Femur (tissue), 1 donor: ENCODE measurements at places on chromosomes 2 and 18.

DNA sequence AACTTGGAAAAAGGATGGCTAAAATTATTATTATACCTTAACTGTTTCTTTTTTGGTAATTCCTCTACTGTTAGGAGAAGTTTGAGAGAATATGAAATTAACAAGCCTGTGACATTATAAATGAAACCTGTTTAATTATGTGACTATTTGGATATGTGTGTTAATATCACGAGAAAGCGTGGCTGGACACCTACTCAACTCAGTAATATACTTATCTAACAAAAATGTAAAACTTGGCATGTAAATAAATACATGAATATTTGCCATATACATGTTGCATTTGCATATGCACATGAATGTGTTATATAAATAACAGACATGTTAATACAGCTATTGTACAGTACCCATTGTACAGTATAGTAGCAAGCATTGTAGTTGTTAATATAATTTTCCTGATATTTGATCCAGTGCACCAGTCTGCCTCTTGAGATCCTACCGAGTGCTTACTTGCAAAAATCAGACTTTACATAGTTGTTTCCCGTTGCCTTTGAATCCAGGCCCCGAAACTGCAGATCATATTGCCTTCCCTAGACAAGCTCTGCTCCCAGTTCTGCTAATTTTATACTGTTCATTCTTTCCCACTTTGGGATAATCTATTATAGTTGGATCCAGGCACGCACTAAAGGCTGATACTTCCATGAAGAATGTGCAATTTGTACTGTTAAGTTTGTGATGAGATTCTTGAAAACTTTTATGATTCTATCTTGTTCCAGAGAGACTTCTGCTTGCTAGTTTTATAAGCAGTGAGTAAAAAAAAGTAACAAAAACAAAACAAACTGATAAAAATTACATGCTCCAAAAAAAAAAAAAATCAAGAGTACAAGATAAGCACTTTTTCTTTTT, 395.6 kb downstream of the ARHGAP15 start:
- peak; percentile 51 for DNase-seq

DNA sequence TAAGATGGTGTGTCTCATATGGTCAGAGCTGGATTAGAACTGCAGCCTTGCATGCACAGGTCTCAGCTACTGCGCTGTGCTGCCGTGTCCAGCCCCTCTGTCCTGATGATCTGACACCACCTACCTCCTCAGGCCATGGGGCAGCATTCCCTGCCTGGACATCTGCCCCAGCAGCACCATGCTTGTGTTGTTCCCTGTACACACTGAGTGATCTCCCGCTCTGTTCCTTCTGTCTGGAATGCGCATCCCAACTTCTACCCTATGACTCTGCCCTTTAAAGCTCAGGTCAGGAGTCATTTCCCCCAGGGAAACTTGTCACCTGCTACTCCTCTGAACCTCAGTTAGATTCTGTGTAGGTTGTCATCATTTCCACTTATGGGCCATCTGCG, 157.4 kb upstream of the TTC39C start:
- DNase-seq: no peak

- peak; percentile 66 for DNase-seq
Observed at GRCh38 chr18:50199346-50199855, 4.5 kb upstream of the MYO5B start.

GRCh38 chr2:174247474-174248186, 702 bp downstream of the OLA1 start:
- DNase-seq: peak; percentile 62

GRCh38 chr2:206011795-206012194, 74.2 kb downstream of the INO80D start:
- DNase-seq: no peak

DNA sequence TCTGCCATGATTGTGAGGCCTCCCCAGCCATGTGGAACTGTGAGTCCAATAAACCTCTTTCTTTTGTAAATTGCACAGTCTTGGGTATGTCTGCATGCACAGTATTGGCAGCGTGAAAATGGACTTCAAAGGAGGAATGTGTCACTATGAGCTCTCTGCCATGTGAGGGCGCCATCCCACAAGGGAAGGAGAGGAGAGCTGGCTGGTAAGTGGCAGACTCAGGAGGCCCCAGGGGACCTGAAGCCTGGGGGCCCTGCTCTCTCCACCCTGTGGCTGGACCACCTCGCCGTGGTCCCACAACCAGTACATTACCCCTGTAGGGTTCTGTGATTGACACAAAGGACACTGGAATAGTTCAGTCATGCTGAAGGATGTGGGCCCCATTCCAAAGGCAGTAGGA, 122.1 kb downstream of the RPIA start:
- no peak for DNase-seq

- no peak for DNase-seq
Observed at GRCh38 chr2:13128139-13128538, 411.4 kb downstream of the TRIB2 start.

DNA sequence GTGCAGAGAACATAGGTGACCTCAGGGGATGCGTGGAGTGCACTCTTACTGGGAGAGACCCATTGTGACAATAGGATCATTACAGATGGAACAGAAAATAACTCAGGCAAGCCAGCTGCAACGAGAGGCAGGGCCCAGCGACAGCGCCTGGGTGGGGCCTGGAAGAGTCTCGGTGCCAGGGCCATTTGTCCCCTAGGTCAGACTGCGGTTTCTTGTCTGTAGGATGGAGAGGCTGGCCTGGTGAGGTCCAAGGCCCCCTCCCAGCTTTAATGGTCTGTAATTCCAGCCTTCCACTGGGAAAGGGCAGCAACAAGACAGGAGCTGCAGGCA, 208.6 kb upstream of the APCDD1 start:
- DNase-seq: no peak

DNA sequence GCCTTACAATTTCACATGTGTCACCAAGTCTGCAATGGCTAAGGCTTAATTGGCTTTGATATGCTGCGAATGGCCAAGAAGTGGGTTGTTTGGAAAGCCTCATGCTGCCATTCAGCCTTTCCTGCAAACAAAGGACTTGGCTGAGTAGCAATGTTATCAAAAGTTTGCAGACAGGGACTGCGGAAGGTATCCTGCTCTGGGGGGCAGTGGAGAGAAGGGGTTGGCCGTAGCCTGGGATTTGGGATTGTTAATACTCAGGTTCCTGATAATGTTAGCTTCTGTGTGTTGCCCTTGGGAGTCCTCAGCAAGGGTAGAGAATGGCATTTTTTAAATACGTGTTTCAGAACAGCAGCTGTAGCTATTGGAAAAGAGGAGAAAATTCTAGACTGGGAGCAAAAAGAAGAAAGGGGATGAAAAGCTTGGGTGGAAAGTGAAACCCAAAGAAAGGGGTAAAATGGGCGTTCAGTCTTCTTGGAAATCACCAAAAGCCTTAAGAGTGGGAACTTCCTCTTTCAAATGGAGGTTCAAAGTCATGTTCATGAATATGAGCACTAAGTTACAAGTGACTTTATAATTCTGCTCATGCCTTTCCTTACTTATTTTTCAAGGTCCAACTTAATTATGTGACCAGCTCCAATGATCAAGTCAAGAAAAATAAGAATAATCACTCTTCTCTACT, 325.1 kb downstream of the RNF144A start:
- DNase-seq: no peak

DNA sequence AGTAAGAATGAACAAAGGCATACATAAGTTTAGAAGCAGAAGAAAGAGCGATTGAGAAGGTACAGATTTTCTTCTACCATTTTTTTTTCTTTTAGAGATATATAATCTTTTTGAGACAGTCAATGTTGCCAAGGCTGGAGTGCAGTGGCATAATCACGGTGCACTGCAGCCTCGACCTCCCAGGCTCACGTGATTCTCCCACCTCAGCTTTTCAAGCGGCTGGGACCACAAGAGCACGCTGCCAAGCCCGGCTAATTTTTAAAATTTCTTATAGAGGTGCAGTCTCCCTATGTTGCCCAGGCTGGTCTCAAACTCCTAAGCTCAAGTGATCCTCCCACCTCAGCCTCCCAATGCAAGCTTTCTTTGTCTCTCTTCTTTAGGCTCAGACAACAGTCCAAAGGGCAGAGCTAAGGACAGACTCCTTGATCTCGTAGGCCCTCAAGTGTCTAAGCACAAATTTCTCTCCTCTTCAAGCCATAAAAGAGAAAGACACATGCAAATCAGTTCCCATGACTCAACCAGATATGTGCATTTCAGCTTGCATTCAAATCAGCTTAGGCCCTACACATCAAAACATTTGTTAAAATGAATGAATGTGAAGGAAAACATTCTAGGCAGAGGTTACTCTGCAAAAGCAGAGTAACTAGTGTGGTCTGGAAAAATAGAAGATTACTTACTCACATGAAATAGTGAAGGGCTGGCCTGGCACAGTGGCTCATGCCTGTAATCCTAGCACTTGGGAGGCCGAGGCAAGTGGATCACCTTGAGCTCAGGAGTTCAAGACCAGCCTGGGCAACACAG, 18.0 kb downstream of the ITSN2 start:
- DNase-seq: no peak

DNA sequence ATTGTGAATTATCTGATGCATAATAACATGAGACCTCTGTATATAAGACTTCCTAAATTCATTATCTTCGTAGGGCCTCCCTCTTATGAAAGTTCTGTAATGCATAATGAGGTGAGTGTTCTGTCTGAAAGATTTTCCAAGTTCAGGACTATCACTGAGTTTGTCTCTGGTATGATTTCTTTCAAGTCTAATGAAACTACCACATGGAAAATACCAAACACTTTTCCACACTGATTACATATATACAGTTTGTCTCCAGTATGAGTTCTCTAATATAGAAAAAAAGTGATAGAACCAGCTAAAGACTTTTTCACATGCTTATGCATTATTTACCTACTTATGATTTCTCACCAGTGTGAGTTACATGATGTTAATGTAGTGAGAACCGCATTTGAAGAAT, 34.7 kb downstream of the CTNNA2 start:
- no peak for DNase-seq

DNA sequence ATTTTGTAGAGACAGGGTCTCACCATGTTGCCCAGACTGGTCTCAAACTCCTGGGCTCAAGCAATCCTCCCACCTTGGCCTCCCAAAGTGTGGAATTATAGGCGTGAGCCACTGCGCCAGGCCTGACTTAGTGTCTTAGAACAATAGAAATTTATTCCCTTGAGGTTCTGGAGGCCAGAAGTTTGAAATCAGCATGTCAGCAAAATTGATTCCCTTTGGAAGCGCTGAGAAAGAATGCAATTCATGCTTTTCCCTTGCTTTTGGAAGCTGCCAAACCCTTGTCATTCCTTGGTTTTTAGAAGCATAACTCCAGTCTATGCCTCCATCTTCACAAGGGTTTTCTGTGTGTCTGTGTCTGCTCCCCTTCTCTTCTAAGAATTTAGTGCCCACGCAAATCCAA, 20.7 kb downstream of the ST8SIA3 start:
- no peak for DNase-seq

DNA sequence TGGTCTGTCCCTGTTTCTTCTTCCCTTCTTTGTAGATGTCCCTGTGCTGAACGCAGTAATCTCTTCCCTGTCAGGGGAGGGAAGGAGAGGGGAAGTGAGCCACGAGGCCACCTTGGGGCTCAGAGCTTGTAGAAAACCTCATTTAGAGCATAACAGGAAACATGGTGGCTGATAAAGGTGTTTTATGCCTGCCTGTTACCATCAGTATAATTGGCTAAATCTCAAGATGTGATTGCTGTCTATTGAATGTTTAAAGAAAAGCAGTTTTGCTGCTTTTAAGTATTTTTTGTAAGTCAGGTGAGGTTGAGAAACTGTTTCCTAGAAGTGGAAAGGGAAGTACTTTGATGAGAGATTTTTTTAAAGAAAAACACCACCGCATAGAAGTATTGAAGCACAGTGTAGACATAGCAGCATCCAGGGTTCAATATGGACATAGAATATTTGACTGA, 59.7 kb upstream of the PDK1 start:
- no peak for DNase-seq
